Prostate gland (tissue), 2 donors: ENCODE measurements at places on chromosomes 11 and 22.

GRCh38 chr11:33941637-33942160 lies 49.8 kb upstream of the LMO2 start:
- no peak for DNase-seq

DNA sequence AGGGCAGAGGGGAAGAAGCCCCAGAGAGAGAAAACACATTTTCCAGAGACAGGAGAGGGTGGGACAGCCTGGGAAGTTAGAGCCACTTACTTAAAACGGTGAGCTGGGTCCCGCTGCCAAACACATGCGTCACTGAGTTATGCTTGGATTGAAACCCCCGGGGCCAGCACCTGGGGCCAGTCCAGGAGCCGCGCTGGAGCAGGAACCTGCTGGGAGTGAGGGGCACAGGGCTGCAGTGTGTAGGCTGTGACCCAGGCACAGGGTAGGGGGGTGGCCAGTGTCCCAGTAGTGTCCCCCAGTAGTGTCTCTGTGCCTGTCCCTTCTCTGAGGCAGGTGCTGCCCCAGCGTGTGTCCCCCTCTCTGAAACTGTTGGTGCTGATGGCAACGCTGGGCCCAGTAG lies 5.2 kb downstream of the IGLL1 start:
- no peak for DNase-seq

DNA sequence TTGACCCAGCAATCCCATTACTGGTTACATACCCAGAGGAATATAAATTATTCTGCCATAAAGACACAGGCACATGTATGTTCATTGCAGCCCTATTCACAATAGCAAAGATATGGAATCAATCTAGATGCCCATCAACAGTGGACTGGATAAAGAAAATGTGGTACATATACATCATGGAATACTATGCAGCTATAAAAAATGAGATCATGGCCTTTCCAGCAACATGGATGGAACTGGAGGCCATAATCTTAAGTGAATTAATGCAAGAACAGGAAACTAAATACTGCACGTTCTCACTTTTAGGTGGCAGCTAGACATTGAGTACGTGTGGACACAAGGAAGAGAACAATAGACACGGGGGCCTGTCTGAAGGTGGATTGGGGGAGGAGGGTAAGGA lies 15.1 kb upstream of the WNT11 start:
- DNase-seq: no peak

GRCh38 chr11:119895981-119896380 lies 167.0 kb upstream of the NECTIN1 start:
- DNase-seq: no peak

DNA sequence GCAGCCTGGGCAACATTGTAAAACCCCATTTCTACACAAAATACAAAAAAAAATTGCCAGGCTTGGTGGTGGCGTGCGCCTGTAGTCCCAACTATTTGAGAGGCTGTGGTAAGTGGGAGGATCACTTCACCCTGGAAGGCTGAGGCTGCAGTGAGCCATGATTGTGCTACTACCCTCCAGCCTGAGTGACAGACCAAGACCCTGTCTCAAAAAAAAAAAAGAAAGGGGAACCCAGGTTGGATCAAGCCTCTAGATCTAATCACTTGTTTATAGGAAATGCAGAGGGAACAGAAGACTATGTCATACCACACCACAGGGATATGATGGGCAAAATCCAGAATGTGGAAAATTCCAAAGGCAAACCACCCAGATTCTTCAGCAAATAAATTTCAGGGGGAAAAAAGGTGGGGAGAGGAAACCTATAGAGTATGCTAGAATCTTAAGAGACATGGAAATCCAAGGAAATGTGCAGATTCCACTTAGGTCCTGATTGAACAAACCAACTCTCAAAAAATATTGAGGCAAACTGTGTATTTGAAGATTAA lies 16.5 kb upstream of the MALAT1 start:
- no peak for DNase-seq

GRCh38 chr11:78935398-78936068 lies 360.9 kb upstream of the NARS2 start:
- no peak for DNase-seq

- DNase-seq: no peak
Measured at GRCh38 chr11:39247570-39248137, 2211.8 kb downstream of the LRRC4C start.

DNA sequence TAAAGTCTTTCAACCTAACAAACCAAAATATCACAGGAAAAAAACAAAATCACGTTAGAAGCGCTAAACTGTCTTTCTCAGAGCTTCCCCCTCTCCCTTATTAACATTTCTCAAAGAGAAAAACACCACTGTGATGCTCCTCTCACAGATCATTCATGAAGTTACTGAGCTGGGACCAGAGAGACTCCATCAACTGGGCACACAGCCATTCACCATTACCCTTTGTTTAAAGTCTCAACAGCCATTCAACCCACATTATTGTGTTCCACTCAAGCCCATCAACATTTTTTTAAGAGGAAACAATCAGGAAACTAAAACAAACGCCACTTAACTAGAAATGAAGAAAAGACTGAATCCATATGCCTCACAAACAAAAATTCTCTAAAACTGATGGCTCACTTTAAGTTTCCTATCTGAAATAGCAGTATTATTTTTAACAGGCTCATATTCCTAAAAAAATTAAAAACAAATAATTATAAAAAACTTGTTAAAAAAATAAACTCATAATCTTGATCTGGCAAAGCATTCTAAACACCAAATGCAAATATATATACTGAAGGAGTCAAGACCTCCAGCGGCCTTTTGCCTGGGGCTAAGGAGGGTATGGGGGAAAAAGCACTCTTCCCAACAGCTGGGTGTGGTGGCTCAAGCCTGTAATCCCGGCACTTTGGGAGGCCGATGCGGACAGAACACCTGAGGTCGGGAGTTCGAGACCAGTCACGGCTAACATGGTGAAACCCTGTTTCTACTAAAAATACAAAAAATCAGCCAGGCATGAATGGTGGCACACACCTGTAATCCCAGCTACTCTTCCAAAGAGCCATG lies 14.0 kb downstream of the CELF1 start:
- DNase-seq: no peak

- DNase-seq: no peak
Measured at GRCh38 chr11:10486161-10486840, 31.2 kb downstream of the AMPD3 start.

DNA sequence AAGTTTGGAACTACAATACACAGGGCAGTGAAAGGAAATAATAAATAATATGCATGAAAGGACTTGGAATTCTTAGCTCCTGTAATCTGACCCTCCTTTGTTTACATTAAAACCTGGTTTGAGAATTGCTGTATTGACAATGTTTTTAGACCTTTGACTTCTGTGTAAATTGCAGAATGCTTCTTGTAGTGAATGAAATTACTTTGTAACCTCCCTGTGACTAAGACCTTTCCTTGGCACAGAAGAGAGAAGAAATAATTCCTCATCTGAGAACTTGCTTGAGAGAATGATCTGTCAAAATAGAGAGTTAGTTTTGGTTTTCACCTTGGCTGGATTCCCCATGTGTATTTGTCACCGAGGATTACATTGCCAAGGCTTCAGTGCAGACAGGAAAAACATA lies 640.0 kb upstream of the ANO5 start:
- DNase-seq: no peak

DNA sequence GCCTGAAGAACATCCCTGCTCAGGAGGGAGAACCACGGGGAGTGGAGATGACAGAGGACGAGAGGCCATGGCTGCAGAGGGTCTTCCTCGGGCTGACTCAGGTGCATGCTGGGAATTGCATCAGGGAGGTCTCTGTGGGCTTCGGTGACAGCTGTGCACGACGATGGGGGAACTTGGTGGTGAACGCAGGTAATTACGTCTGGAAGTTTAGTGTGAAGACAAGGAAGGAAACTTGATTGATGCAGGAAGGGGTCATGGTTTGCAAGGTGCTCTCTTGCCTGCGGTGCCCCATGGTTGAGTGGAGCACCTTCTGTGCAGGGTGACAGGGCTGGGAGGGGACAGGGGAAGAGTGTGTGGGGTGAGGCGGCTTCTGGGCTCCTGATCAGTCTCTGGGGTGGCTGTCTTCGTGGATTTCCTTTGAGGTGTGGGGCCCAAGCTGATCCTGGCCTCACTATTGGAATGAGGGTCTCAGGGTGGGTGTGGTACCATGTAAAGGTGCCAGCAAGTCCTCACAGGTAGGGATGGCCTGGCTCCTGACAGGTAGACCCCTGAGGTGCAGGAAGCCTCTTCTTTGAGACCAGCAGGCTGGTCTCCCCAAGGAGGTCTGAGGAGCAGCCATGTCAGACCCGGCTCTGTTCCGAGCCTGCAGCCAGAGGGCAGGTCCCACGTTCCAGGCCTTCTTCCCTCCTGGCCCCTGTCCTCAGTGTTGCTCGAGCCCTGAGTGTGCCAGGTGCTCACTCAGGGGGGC lies 1020.1 kb downstream of the TBC1D22A start:
- DNase-seq: no peak

DNA sequence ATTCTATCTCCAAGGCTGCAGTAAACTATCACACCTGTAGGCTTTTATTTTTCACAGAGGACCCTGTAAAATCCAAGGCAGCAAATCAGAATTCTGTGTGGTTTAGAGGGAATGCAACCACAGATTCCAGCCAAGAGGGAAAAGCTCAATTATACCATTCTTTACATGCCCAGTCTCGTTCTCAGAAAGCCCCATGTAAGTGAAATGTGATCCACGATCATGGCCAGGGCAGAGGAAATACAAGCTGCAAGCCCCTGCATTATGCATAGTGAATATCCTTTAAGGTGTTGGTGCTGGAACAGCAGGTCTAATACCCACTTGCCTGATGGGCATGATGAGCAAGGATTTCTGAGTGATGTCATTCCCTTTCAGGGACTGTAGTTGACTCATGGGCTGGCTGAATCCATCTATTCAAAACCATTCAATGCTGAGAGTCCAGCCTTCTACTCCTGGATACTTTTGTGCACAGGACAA lies 198.7 kb upstream of the MTMR2 start:
- DNase-seq: peak; percentile 54

GRCh38 chr22:22813126-22814075 lies 74.2 kb upstream of the IGLL5 start:
- DNase-seq: no peak

- no peak for DNase-seq
Measured at GRCh38 chr22:43750751-43751150, 61.4 kb downstream of the EFCAB6 start.

DNA sequence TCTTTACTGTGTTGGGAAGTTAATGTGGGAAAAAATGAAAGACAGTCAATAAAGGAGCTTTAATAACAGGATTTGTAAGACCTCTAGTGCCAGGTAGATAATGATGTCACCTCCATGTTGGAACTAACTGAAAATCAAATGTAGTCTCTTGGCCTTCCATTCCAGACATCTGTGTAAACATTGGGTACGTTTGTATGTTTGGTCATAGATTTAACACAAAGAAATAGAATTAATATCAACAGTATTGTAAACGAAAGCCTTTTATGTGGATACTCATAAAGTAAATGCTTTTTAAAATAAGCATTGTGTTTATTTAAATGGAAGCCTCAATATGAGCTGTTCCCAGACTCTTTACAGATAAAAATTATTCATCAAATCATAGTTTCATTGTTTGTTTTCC lies 605.7 kb downstream of the METTL15 start:
- no peak for DNase-seq

GRCh38 chr22:28711341-28711740 lies 30.3 kb downstream of the CHEK2 start:
- DNase-seq: no peak

DNA sequence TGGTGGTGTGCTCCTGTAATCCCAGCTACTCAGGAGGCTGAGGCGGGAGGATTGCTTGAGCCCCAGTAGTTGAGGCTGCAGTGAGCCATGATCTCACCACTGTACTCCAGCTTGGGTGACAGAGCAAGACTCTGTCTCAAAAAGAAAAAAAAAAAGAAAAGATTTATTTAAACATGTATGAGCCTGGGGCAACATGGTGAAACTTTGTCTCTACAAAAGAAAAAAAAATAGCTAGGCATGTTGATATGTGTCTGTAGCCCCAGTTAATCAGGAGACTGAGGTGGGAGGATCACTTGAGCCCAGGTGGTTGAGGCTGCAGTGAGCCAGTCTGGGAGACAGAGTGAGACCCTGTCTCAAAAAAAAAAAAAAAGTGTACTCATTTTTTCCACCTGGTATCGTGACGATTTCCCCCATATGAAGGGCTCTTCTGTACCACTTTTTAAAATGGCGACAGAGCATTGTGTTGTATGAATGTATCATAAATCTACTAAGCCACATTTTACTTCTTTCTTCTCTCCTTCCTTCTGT lies 16.4 kb upstream of the KCTD14 start:
- no peak for DNase-seq

- DNase-seq: no peak
Measured at GRCh38 chr22:17920992-17921650, 103.2 kb downstream of the MICAL3 start.

DNA sequence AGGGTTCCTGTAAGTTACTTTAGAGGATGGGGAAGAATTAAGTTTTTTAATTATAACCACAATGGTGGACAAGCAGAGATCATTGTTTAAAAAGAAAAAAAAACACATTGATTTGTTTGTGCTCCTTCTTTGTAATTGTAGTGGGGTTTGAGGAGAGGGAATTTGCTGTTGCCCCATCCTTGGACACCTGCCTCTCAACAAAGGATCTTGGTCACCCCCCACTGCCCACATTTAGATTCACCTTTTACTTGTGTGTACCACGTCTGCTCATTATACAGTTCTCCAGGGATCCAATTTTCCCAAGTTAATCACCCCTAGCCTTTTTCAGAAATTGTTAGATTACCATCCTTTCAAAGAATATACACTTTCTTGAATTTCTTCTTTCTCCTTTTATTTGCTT lies 53.0 kb downstream of the DNAJC24 start:
- no peak for DNase-seq

DNA sequence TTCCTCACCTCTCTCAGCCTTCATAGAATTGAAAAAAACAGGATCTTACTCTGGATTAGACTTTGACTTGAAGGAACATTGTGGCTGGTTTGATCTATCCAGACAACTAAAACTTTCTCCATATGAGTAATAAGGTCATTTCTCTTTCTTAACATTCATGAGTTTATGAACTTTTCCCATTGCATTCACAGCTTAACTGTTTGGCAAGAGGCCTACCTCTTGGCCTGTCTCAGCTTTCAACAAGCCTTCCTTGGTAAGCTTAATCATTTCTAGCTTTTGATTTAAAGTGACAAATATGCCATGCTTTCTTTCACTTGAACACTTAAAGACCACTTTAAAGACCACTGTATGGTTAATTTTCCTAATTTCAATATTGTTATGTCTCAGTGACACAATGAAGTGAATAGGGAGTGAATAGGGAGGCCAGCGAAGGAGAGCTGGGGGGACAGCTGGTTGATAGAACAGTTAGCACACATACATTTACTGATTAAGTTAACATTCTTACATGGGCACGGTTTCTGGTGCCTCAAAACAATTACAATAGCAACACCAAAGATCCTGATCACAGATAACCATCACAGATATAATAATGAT lies 17.0 kb downstream of the IMMP1L start:
- DNase-seq: no peak

DNA sequence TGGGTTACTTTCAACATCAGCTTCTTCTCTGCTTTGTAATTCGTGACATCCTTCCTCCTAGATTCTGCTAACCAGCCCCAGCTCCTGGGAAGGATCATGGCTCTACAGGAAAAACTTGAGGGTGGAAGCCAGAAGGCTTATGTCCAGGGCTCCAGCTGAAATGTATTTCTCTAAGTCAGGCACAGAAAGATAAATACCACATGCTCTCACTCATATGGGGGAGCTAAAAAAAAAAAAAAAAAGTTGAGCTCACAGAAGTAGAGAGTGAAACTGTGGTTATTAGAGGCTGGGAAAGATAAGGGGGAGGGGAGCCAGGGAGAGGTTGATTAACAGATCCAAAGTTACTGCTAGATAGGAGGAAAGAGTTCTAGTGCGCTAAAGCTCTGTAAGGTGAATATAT lies 74.9 kb downstream of the DSCAML1 start:
- DNase-seq: no peak

GRCh38 chr11:125371431-125371935 lies 124.6 kb downstream of the FEZ1 start:
- DNase-seq: no peak

- no peak for DNase-seq
Measured at GRCh38 chr11:121067962-121068647, 32.9 kb upstream of the TECTA start.
